ENCODE measurements at places on chromosomes 7 and 10. TPM values are rescaled to one million over a fixed set of nuclear protein-coding genes. Genes with fewer than 3 reads are reported as not detected.

DNA sequence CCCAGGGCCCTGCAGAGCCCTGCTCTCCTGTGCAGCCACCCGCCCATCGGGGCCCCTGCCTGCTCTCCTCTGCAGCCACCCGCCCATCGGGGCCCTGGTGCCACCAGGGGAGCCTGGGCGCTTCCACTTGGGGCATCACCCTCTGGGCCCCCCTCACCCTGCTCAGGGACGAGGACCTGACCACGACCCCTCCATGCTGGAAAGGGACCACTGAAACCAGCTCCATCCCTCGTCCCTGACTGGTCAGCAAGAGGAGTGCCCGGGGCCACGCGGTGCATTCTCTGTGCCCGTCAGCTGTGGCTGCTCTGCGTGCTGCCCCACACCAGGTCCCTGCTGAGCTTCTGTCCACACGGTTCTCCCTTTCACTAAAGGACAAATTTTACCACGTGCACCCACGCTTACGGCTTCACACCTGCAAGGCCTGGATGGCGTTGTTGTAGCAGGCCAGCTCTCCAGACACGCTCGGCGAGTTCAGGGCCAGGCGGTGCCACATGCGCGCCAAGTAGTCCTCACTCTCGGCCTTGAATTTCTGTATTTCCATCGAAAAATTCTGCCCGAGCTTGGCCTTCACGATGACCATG, 57.6 kb downstream of the CFAP46 start:
- no peak for DNase-seq

GRCh38 chr7:135449436-135449835, 60.5 kb downstream of the CNOT4 start:
- no peak for DNase-seq

- no peak for DNase-seq
Observed at GRCh38 chr7:46929359-46929758, 652.6 kb downstream of the TNS3 start.

- no peak for DNase-seq
Observed at GRCh38 chr7:134654104-134654775, 7.6 kb downstream of the BPGM start.

DNA sequence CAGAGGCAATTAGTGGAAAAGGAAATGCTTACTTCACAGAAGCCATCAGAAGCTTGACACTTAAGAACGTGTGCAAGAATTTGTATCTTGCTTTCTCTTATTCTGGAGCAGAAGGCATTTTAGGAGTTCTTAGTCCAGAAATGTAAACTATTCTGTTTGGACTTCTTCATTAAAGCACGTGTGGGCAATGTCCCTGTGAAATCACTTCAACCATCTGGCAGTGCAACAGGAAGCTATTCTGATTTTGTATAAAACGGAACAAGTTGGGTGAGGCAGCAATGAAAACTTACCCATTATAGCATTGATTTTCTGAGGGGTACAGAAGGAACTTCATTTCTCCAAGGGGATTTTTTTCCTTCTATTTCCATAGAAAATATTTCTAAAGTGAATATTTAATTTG, 21.3 kb upstream of the ARHGAP21 start:
- no peak for DNase-seq

DNA sequence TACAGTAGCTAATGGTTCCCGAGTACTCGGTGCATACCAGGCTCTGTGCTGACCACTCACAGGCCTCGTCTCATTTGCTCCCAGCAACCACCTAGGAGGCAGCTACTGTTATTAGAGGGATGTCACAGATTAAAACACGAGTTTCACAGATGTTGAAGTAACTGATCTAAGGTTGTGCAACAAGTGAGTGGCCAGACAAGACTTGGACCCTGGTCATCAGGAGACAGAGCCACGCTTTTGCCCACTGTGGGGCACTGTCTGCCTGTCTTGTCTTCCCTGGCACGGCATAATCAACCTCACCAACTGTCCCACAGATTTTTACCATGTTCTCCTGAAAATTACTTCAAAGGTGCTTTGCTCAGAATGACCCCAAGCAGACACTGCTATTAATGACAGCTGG, 111.6 kb upstream of the HABP2 start:
- DNase-seq, result no peak

DNA sequence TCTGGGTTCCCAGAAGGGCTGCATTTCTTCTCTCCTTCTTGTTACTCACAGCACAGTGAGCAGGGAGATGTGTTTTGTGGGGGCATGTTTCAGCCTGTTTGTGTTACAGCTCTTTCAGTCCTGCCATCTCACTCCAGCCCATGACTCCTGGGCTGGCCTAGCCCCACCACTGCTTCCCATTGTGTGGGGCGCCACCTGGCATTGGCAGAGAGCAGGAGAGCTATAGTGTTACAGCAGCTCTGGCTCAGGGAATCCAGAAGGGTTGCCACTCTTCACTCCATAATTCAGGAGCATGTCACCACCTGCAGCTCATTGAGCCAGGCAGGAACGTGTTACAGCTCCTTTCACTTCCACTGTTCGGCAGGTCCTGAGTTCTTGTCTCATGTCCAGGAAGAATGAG, 30.0 kb downstream of the CLDN12 start:
- DNase-seq, result no peak

DNA sequence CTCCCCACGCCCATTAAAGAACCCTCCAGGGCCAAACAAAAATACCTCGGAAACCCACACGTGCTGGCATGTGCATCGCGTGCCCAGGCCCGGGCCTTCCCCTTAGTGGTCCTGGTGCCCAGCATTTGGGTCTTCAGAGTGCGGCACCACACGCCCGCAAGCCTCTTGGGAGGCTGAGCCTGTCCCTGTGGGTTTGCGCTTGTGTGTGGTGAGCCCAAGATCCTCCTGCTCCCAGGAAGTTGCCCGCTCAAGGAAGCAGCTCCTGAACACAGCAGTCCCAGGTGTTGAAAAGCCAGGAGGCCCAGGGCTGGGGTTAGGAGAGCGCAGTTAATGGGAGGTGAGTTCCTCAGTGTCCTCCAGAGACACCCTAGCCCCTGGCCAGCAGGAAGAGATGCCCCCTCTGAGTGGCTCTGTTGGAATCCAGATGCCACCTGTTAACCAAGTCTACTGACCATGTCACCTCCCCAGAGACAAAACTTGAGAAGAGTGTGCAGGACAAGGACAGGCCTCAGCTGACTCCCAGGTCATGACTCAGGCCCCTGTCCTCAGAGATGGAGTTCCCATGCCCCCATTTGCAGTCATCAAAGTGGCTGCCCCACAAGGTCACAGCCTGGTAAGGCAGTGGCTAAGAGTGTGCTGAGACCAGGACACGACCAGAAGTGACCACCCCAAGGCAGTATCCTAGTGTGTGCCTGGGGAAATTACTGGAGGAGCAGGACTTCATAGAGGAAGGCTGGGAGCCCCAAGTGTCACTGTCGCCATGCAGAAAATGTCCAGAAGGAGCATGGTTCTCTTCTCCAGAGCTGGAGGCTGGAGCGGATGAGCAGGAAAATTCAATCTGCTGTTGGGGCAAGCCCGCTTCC, 5.2 kb downstream of the FZD9 start:
- DNase-seq, result no peak

DNA sequence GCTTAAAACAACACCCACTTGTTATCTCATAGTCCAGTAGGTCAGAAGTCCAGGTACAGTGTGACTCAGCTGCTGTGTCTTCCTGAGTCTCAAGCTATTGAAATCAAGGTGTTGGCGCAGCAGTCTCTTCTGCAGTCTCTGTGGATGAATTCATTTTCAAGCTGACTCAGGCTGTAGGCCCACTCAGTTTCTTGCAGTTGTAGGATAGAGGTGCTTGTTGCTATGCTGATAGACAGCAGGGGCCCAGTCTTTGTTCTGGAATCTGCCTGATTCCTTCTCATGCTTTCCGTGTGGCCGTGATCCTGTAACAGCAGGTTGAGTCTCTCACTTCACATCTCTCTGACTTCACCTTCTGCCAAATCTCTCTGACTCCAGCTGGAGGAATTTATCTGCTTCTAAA, 400.4 kb upstream of the POM121L12 start:
- no peak for DNase-seq

DNA sequence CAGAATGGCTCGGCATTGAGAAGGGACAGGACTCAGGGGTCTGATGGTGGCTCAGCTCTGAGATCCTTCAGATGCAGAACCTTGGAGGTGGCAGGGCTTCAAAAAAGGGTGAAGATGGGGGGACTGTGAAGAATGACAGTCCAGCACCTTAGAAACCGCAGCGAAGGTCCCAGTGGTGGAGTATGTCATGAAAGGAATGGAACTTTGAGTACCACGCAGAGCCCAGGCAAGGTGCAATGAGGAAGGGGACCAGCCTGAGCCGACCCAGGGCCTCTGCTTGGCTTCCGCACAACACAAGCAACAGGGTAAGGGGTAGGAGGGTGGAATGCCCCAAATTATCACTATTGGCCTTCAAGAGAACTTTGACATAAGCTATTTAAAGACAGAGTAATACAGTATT, 8.2 kb upstream of the GPAM start:
- no peak for DNase-seq

- no peak for DNase-seq
Observed at GRCh38 chr7:28539289-28539981, 127.1 kb downstream of the CREB5 start.

GRCh38 chr7:97118306-97118917, 914 bp downstream of the SDHAF3 start:
- no peak for DNase-seq

DNA sequence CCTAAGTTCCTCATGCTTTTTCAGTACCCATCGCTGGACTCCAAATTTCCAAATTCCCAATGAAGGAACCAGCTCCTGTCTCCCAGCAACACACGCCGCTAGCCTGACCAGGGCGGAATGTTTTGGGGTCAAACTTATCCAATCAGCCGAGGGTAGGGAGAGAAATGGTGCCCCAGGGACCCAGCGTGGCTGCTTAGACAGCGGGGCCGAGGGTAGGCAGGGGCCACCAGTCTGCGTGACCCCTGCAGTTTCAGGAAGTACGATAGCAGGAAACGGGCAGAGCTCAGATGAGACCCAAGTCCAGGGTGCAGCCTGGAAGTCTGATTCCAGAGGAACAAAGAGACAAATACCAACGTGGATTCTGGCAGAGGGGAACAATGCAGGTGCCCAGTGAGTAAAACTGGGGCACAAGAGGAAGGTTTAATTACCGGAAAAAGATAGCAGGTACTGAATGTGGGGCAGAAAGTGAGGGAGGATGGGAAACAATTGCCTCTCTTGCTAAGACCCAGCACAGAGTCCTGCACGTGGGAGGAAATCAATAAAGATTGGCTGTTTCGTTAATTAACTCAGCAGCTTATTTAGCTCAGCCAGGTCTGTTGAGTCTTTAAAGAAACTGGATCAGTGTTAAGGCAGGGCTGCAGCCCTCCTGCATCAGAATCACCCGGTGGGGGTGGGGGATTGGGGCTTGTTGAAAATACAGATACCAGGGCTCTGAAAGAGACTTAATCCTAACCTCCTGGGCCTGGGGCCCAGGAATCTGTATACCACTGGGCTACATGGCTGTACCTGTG, 50.4 kb upstream of the NFE2L3 start:
- DNase-seq, result no peak

DNA sequence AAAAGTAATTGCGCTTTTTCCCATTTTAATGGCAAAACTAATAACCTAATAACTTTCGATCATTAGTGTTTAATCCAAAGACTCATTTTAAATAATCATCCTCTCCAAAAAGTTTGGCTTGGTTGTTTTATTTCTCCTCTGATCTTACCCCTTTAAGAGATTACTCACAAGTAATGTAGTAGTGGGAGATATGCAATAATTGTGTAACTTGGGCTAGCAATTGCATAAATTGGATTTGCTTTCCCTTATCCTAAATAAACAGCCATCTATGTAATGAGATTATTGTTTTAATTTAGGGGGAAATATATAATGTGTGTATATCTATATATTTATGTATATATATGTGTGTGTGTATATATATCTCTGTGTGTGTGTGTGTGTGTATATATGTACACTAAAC, 82.5 kb downstream of the RNLS start:
- DNase-seq, result no peak

- DNase-seq, result no peak
Observed at GRCh38 chr10:78957471-78958039, 111.2 kb upstream of the ZMIZ1 start.

- DNase-seq, result no peak
Observed at GRCh38 chr10:13907570-13907969, 320.8 kb downstream of the PRPF18 start.

DNA sequence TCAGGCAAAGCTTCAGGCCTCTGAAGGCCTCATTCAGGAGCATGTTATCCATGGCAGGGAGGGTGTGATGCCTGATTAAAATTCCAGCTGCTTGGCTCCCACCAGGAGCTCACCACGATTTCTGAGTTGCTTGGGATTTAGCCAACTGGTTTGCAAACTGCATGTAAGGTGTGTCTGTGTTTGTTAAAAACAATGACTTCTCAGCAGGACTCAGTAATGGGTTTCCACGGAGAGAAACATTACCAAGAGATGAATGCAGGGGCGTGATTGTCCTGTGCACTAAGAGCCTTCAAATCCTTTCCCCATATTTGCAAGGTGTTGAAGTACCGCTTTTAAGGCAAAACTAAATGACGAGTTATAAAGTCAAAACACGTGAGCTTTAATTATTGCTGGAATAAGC, 88.8 kb upstream of the BTBD16 start:
- DNase-seq, result no peak

GRCh38 chr7:122919643-122920181, 33.5 kb upstream of the CADPS2 start:
- DNase-seq, result no peak

DNA sequence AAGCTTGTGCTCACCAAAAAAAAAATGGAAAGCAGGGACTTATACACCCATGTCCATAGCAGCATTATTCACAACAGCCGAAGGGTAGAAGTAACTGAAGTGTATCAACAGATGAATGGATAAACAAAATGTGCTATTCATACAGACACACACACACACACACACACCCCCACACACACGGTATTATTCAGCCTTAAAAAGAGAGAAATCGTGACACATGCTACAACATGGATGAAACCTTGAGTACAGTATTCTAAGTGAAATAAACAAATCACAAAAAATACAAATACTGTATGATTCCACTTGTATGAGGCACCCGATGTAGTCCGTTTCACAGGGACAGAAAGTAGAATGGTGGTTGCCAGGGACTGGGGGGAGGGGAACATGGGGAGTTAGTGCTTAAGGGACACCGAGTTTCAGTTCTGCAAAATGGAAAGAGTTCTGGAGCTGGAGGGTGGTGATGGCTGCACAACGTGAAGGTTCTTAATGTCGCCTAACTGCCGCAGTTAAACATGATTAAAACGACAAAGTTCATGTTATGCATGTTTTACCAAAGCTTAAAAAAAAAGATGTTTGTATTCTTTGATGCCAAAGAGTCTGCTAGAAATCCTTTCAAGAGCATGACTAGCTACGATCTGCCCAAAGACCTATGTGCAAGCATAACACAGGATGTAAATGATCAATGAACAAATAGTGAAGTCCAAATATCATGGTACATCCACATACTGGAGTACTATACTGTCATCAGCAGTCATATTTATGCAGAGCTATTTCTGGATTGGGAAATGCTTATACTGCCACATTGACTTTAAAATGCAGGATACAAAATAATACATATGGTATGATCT, 7.2 kb downstream of the TNS3 start:
- DNase-seq, result no peak

CAMK1D gene
- total RNA-seq, result 4.1 TPM

ANXA11 gene
- 133 TPM for total RNA-seq

CALML3 gene
- total RNA-seq, result not detected

EVX1 gene
- total RNA-seq, result 0.51 TPM

ABCA13 gene
- total RNA-seq, result 0.44 TPM

AOAH gene
- total RNA-seq, result 0.28 TPM
